HEK293T (cell line): ENCODE measurements at places on chromosomes 12 and 14.

DNA sequence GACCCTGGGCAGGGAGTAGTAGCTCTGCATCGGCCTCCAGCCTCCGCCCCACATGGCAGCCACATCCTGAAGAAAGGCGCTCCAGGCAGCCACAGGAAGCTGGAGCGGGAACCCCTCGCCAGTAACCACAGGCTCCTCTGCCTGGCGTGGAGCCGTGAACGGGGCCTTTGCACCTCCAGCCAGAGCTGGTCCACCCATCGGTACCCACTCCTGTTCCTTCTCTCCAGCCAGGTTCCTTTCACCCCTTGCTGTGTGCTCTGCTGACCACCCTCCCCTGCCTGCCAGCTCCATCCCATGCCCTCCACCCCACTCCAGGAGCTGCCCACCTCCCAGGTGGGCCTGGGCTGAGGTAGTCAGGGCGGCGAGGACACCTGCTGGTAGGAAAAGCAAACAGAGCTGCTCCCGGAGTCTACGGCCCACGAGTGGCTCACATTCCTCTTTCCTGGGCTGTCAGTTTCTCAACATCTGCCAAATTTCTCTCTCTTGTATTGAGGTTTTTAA lies 2.7 kb downstream of the TGFB3 start:
- peak; percentile 60 for DNase-seq

- DNase-seq, result no peak
These were observed 18.1 kb downstream of the VDR start for GRCh38 chr12:47886510-47887240.

DNA sequence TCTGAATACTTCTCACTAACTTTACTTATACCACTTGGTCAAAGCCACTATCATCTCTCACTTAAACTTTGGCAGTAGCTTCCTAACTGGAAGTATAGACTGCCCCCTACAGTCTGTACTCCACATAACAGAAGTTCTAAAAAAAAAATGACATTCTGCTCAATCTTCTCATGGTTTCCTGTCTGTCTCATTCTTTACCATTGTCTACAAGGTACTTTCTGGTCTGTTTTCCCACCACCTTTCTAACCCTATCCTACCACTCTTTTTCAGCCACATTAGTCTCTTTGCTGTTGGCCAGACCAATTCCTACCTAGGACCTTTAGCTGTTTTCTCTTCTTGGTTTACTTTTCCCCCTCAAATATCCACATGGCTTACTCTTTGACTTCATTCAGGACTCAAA lies 14.7 kb downstream of the CPSF6 start:
- DNase-seq, result peak; percentile 20

DNA sequence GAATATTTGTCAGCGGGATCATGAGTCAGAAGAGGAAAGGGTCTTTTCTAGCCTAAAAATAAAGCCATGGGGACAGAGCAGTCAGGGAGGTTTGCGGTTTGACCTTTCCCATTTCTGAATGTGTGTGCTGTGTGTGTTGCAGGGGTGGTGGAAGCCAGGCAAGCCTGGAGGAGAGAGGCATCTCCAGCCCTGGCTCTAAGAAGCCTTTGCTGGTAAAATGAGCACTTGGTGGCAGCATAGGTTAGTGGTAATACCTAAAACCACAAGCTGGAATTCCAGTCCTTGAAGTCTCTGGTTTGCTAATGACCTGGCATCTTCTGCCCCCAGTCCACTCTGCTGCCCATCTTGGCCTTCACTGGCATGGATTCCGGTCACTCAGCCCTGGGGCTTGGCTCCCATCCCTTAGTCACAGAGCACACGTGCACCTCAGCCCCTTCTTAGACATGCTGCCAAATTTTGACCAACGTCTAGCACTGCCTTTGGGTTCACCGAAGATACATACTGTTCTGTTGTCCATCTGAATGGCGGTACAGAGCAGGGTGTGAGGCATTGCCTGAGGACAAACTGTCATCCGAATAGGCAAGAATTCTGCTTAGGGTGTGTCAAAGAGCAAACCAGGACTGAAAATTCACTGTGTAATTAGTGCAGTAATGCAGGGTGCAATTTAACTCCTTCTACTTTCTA lies 52.7 kb downstream of the KCNA5 start:
- no peak for DNase-seq

DNA sequence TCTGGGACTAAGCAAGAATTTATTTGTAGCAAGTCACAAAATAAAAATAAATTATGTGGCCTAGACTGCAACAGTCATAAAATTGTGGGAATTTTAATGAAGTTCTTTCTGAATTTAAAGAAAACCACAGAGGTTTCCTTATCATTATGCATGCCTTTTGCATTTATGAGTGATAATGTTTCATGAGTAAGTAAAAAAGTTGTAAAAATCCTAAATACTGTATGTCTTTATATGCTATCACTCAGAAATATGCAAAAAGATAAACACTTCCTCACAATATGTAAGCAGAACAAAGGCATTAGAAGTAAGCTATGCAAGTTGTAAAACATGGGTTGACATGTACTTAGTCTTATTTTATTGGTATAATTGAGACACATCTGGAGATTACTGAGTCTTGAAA lies 239.4 kb upstream of the PDE3A start:
- DNase-seq, result no peak

- DNase-seq, result no peak
These were observed 87.0 kb downstream of the HMGA2 start for GRCh38 chr12:65911321-65911720.

GRCh38 chr14:95228240-95228639 lies 70.9 kb upstream of the DICER1 start:
- DNase-seq, result no peak

DNA sequence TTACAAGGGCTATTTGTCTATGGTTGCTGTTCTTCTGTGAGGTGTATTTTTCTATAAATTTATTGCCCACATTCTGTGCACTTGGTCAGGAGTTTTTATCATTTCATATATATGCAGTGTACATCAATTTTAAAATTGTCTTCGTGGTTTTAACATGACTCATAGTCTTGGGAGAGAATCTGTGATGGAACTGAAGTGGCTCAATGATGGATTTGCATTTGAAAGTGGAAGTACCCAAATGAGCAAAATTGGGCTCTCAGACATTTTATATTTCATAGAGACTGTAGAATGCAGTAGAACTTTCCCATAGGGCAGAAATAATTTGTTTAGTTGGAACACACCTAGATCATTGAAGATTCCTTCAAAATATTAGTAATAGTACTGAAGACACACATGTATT lies 1.9 kb upstream of the SCFD1 start:
- DNase-seq, result no peak

GRCh38 chr12:19751078-19751477 lies 311.8 kb downstream of the AEBP2 start:
- no peak for DNase-seq

- no peak for DNase-seq
These were observed 50.4 kb downstream of the GXYLT1 start for GRCh38 chr12:42094277-42094676.

DNA sequence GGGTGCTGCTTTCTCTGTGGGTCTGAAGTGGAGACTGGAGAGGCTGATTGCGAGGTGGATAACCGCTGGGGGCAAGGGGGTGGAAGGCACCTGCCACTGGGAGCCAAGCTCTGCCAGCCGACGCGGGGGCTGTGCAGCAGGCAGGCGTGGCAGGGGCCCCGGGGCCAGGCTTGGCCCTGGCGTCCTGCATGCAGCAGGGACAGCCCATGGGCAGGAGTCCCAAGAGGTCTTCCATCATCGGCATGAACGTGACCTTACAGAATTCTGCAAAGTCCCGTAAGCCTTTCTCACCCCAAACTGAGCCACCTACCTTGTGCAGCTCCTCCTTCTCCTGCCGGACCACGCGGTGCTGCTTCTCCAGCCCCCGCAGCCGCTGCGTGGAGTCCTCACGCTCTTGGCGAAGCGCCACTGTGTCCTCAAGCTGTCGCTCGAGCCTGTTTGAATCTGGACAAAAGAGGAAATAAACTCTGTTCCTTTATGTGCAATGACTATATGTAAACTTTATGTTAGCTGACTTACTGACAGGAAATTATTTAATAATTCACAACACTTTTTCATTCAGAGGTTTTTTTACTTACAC lies 51.3 kb downstream of the AMN start:
- no peak for DNase-seq

- no peak for DNase-seq
These were observed 1087.0 kb downstream of the BCL11B start for GRCh38 chr14:98185036-98185435.

DNA sequence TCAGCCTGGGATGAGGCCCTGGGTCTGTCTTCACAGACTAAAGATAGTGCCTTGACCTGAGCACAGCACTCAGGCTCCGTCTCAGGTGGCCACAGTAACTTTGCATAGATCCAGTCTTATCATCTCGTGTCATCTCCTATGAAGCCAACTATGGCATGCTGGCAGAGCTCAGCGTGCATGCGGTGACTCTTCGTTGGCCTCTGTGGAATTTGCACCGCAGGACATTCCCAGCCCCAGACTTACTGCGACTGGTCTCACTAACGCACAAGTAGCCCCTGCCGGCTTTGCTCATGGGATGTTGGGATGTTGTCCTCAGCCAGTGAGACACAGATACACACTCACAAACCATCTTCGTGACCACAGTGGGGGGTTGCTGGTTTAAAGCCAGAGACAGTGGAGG lies 199.6 kb downstream of the CHST11 start:
- no peak for DNase-seq

GRCh38 chr14:90458536-90458935 lies 61.7 kb downstream of the CALM1 start:
- DNase-seq, result no peak

DNA sequence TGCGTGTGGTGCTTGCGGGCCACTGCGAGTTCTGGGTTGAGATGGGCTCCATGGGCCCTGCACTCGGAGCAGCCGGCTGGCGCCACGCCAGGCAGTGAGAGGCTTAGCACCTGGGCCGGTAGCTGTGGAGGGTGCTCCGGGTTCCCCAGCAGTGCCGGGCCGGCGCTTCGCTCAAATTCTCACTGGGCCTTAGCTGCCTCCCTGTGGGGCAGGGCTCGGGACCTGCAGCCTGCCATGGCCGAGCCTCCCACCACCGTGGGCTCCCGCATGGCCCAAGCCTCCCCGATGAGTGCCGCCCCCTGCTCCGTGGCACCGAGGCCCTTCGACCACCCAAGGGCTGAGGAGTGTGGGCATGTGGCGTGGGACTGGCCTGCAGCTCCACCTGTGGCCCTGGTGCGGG lies 375.7 kb downstream of the NELL2 start:
- no peak for DNase-seq

DNA sequence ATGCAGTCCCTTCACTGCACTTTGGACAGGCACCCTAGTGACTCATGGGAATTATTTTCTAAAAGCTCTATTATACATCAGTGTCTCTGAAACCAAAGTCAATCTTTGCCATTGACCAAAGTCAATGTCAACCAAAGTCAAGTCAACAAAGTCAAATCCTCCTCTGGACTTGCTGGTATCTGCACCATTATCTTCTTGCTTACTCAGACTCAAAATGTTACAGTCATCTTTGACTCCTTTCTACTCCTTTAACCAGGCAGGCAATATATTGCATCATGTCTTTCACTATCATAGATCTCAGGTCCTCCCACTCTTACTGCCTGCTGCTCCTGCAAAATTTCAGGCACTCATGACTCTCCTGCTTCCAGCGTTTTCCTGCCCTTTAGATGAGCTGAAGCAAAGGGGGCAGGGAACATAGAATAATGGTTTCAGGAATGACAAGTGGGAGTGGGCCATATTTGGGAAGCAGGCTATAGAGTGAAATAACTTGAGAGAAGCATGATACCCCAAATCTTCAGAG lies 39.2 kb downstream of the IGF1 start:
- no peak for DNase-seq

- peak; percentile 10 for DNase-seq
These were observed 1.4 kb upstream of the SOX5 start for GRCh38 chr12:23950775-23951451.

DNA sequence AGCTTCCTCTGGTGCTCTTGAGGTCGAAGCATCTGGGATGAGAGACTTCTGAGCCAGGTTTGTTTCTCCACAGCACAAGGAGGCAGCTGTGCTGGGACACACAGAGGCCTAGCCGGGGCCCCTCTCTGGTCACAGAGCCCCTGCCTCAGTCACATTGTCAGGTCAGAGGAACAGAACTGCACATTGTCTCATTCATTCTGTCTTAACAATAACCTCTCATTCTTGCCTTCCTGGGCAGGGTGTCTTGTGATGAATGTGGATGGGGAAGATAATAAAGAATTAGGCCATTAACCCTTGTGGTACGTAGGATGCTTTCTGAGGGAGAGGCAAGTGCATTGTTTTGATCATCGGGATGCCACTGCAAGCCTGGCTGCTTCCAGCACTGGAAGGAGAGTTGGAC lies 29.8 kb downstream of the FNTB start:
- no peak for DNase-seq

- no peak for DNase-seq
These were observed 13.8 kb upstream of the POC1B start for GRCh38 chr12:89539426-89540223.
